Left ventricle myocardium superior (tissue), 1 donor: ENCODE measurements at places on chromosomes 2 and 18. TPM values are rescaled to one million over a fixed set of nuclear protein-coding genes. Genes with fewer than 3 reads are reported as not detected.

DNA sequence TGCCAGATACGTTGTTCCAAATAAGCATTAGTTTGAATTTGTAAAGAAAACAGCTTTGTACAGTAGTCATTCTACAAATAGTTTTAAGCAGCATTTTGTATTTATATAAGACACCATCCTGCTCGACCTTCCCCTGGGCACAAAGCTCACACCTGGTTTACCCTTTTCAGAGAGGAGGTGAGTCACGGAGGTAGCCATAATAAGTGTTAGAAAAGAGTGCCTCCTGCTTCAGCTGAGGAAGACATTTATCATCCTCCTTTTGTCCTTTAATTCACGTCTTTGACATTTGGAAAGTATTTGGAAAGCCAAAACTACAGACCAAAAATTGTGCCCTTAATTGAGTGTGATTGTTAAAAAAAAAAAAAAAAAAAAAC lies 6.8 kb downstream of the RAB12 start:
- DNase-seq = no peak

- DNase-seq = no peak
Measured at GRCh38 chr2:106184394-106184793, 9.7 kb downstream of the UXS1 start.

GRCh38 chr18:23574611-23575308 lies 11.5 kb downstream of the NPC1 start:
- no peak for DNase-seq

DNA sequence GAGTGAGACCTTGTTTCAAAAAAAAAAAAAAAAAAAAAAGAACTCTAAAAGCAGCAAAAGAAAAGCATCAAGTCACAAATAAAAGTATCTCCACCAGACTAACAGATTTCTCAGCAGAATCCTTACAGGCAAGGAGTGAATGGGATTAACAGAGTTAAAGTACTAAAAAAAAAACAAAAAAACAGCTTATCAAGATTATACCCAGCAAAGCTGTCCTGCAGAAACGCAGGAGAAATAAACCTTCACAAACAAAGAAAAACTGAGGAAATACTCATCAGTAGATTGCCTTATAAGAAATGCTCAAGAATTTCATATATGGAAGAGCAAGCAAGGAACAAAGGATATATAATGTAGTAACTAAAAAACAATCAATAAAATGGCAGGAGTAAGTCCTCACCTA lies 35.6 kb downstream of the USP34 start:
- DNase-seq = no peak

DNA sequence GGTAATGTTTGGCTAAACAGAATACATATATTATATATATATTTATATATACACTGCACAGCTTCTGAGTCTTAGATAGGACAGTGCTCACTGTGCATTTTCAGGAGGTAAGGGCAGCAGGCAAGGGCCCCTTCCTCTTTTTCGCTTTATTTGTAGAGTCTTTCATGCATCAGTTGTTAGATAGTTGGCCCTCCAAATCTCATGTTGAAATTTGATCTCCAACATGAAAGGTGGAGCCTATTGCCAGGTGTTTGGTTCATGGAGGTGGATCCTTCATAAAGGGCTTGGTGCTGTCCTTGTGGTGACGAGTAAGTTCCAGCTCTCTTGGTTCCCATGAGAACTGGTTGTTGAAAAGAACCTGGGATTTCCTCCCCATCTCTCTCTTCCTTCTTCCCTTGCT lies 48.1 kb downstream of the TSN start:
- no peak for DNase-seq

GRCh38 chr2:231785822-231786176 lies 446 bp upstream of the COPS7B start:
- no peak for DNase-seq

GRCh38 chr18:23664674-23665073 lies 2.0 kb upstream of the ANKRD29 start:
- no peak for DNase-seq

GRCh38 chr18:35842536-35842935 lies 129.9 kb upstream of the RMP24 start:
- DNase-seq = no peak

DNA sequence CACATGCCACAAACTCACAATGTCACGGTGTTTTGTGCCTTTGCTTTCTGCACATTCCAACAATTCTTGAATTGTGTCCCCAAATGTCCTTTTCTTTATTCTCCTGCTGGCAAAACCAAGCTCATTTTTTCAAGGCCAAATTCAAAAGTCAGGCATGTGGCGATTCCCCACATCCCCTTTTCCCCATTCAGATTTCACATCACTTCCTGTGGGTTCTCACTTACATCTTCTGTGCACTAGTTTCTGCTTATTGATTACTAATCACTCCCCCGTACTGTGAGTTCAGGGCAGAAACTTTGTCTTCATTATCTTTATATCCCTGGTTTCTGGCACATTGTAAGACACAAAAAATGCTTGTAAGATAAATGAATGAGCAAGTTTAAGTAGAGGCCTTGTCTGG lies 69.2 kb downstream of the AP1S3 start:
- DNase-seq = no peak

- DNase-seq = no peak
Measured at GRCh38 chr2:173574324-173575112, 219.8 kb downstream of the CDCA7 start.

- no peak for DNase-seq
Measured at GRCh38 chr18:73656691-73657090, 490.9 kb downstream of the FBXO15 start.

DNA sequence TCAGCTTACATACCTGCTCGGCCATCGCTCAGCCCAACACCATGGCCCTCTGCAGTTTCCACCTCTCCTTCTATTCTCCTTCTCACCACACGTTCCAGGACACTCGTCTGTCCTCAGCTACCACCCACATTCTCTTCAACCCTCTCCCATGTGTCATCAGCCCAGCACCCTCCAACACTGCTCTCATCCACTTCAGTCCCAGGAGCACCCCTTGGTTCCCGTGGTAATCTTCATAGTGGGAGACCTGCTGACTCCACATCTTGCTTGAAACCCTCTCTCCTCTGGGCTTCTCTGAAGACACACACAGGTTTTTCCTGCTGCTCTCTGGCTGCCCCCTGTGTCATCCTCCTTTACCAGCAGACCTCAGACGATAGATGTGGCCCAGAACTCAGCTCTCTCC lies 228.7 kb downstream of the GBX2 start:
- no peak for DNase-seq

DNA sequence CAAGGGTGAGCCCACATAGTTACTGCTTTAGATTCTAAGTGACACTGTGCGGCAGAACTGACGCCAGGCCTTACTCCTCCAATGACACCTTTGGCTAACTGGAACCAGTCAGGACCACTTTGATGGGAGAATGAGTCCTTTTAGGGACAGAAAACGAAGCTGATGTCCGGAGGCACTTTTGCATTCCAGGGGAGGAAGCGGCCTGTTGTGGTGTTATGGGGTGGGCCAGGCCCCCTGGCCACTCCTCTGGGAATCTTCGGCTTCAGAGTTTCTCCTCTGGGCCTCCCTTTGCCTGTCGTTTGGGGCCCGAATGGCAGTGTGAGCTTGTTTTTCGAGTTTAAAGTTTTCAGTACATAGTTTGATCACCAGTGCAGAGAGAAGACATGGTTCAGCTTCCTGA lies 65.9 kb downstream of the MBP start:
- DNase-seq = no peak

DNA sequence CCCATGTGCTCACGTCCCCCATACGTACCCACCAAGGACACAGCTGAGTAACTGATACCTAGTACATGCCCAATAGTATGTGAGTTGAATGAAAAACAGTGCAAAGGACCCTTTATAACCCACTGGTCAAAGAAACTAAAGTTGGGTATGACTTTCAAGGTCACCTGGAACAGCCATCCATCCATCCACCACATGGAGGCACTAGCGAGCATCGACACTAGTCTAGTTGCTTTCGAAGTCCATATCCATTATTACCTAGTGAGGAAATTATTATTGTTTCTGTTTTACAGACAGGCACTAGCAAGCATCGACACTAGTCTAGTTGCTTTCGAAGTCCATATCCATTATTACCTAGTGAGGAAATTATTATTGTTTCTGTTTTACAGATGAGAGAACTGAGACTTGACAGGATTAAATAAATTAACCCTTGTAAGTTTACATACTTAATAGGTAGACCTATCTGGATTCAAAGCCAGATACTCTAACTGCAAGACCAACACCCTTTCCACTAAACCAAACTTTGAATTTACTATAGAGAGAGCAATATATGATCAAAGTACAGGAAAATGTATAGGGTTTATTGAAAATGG lies 233.7 kb downstream of the METTL4 start:
- DNase-seq = peak; percentile 35

DNA sequence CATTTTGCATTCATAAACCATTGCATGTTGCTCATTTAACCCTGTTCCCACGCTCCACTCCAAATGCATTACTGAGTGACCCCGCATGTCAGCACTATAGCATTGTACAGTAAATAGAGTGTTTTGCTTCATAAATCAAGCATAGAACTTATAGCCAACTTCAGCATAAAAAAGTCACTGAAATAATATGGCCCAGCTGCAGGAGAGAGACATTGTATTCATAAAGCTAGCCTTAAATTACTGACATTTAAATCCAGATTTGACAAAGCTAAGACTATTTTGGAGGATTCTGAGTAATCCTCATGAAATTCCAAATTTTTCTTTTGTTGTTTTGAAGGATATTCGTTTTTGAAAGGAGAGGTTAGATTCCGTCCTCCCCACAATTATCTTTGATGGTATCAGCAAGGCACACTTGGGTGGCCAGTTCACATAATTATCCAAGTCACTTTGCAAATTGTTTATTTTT lies 320.9 kb upstream of the TCF4 start:
- no peak for DNase-seq

GRCh38 chr2:65165558-65165957 lies 35.7 kb upstream of the RAB1A start:
- no peak for DNase-seq

GRCh38 chr2:191178806-191179514 lies 28.2 kb upstream of the STAT4 start:
- peak; percentile 67 for DNase-seq

DNA sequence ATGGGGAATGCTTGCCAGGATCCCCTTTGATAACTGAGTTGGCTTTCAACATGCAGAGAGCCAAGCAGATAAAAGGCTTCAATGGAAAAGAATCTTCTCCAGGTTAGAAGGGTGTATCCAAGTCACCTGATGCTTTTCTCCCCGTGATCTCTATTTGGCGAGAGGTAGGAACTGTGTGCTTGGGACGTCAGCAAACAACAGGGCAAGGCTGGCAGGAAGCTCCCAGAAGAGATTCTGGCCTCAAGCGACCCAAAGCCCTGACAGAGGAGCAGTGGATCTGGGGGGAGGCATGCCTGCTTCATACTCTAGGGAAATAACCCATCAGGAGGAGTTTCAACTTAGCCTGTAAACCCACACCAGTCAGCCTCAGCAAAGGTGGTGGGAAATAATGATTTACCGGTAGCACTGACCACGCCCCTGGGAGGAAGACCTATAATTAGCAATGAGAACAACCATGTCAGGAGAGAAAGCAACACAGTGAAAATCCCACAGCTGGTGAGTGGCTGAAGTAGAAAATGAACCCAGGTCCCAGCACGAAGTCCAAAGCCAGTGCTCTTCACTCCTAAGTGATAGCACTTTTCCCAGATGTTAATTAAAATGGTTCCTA lies 76.3 kb upstream of the SEC11C start:
- no peak for DNase-seq

- DNase-seq = no peak
Measured at GRCh38 chr2:178491612-178492011, 11.4 kb downstream of the PLEKHA3 start.

DNA sequence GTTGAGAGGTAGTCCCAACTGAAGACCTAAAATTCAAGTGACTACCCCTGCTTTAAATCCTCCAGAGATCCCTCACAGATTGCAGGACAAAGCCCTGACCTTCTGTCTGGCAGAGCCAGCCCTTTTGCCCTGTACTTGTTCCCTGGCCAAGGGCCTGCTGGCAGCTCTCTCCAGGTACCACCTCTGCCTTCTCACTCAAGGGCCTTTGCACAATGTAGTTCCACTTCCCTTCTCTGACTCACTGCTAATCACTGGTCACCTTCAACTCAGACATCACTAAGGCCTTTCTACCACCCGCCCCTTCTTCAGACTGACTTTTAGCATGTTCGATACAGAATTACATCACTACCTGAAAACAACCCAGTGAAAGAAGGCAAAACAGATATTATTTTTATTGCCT lies 411.0 kb downstream of the TMEM182 start:
- DNase-seq = no peak

GRCh38 chr2:121771976-121772742 lies 16.7 kb downstream of the TSN start:
- no peak for DNase-seq

- DNase-seq = no peak
Measured at GRCh38 chr18:64528646-64529045, 379.8 kb upstream of the LINC00305 start.

DNA sequence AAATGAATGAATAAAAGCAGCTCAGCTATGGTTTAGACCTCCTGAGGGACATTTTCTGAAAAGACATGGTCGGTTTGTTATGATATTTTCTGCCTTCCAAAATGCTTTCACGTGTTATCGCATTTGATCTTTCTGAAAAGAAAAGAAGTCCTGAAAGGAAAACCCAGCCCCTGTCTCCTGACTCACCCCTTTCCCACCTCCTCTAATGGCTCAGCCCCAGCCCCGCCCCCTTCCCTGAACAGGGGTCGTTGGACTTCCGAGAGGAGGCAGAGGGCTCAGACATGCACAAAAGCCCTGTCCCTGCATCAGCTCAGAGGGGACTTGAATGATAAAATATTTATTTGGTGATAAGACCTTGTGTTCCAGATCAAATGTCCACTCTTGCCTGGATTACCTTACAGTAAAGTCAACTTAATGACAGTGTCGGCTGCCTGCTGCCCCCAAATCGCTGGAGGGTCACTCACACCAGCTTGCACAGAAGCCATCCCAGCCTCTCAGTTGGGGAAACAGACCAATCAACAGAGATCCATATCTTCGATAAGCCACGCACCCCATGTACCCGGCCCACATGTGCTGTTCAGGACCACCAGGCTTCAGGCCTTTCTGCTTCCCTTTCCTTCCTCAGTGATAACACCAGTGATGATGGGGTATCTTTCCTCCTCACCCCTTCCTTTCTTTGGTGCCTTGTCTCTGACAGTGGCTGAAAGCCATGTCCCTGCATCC lies 69.6 kb downstream of the CLHC1 start:
- no peak for DNase-seq

DNA sequence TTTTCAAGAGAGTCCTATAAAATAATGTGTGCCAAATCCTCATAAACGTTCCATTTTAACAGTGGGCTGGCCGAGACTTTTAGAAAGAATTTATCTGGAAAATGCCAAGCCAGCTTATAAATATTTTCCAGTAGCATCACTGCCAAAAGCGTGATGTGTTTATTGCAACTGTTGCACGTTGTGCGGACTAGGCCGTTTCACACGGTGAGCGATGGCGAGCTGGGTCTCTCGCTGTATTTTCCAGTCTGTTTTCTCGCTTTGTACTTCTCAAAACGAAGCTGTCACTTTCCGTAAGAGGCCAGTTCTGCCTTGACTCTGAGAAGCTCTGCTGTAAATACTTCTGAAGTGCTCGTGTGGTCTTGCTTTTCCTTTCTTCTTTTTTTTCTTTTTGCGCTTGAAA lies 65.0 kb upstream of the ZNF236 start:
- no peak for DNase-seq

The RANBP2 gene
- 48.3 TPM for total RNA-seq

The WNT10A gene
- not detected for total RNA-seq

The SERPINB11 gene
- total RNA-seq = not detected

The QPCT gene
- total RNA-seq = 0.77 TPM

The DSG3 gene
- not detected for total RNA-seq

The ZNF519 gene
- 3.7 TPM for total RNA-seq

The IL1B gene
- total RNA-seq = 0.37 TPM

The TWIST2 gene
- total RNA-seq = 2.6 TPM
